ENCODE measurements at places on chromosomes 7 and 10.
A peak's percentile ranks its signal among the peaks of the same experiment; 100 is the strongest.

- no peaks in the 10 kb centered on the region for H3K27me3 ChIP-seq
- H3K4me3 ChIP-seq: no peak overlapping the region
- H3K36me3 ChIP-seq: no peaks in the 10 kb centered on the region
- DNase-seq: no peak
- no peaks in the 10 kb centered on the region for H3K4me1 ChIP-seq
These were observed 44.9 kb upstream of the SVOPL start for GRCh38 chr7:138746073-138746472.

- H3K36me3 ChIP-seq: no peaks in the 10 kb centered on the region
- no peak overlapping the region for H3K27ac ChIP-seq
- H3K4me1 ChIP-seq: peaks cover 13% of the 10 kb centered on the region
- peaks cover 3% of the 10 kb centered on the region for H3K27me3 ChIP-seq
These were observed 33.2 kb upstream of the ELN start for GRCh38 chr7:73994761-73995160.

DNA sequence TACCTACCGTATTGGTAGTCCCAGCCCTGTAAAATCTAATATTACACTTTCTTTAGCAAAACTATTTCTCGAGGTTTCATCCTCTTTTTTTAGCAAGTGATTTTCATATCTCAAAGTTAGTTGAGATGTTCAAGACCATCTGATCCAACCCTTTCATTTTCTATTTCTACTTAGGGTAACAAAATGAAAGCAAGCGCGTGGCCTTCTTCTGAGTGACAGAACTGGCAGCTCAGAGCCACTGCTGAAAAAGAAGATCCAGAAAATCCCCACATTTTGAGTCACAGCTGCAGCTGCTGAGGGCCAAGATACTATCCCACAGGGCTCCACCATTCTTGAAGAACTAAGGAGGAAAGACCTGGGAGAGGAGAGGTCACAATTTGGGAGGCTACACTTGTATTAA lies 24.8 kb upstream of the ZNF800 start:
- no peaks in the 10 kb centered on the region for H3K27me3 ChIP-seq
- no peak overlapping the region for H3K27ac ChIP-seq
- H3K4me3 ChIP-seq: no peak overlapping the region
- H3K36me3 ChIP-seq: no peaks in the 10 kb centered on the region
- no peak for DNase-seq

DNA sequence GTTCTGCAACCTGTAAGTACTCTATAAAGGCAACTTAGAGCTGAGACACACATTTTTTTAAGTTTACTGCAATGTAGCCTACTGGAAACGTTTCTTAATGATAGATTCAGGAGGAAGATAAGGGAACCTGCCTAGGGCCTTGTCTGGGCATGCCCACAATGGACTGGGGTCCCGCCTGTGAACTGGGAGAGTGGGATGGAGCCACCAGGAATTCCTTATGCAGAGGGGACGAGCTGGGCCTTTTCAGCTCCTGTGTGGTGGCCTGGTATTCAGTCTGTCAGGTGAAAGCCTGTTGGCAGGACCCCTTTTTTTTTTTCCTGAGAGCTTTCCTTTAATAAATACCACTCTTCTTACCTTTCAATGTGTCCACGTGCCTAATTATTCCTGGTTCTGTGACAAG lies 384.4 kb upstream of the ZWINT start:
- no peaks in the 10 kb centered on the region for H3K4me1 ChIP-seq
- no peak overlapping the region for H3K27ac ChIP-seq
- no peaks in the 10 kb centered on the region for H3K27me3 ChIP-seq
- no peak overlapping the region for H3K4me3 ChIP-seq

GRCh38 chr10:33102071-33102470 lies 144.0 kb upstream of the ITGB1 start:
- H3K27me3 ChIP-seq: peaks cover 6% of the 10 kb centered on the region
- no peak overlapping the region for H3K4me3 ChIP-seq
- no peaks in the 10 kb centered on the region for H3K4me1 ChIP-seq
- DNase-seq: no peak
- no peaks in the 10 kb centered on the region for H3K36me3 ChIP-seq

DNA sequence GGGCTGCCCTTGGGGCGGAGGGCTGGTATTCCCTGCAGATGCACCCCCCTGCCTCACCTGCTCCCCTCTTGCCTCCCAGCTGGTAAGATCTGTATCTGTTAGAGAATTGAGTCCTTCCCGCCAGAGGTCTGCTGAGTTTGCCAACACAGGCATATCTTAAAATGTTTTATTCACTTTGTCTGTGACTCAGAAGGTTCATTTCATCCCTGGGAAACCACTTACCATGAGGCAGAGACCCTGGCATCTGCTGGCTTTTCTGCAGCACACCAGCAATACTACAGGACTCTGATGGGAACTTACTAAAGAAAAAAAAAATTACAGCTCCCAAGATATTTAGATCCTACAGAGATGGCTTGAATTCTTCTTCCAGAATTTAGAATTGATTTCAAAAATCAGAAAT lies 131.3 kb downstream of the PLPP4 start:
- no peaks in the 10 kb centered on the region for H3K36me3 ChIP-seq
- H3K27ac ChIP-seq: no peak overlapping the region
- H3K27me3 ChIP-seq: no peaks in the 10 kb centered on the region
- no peak for DNase-seq

DNA sequence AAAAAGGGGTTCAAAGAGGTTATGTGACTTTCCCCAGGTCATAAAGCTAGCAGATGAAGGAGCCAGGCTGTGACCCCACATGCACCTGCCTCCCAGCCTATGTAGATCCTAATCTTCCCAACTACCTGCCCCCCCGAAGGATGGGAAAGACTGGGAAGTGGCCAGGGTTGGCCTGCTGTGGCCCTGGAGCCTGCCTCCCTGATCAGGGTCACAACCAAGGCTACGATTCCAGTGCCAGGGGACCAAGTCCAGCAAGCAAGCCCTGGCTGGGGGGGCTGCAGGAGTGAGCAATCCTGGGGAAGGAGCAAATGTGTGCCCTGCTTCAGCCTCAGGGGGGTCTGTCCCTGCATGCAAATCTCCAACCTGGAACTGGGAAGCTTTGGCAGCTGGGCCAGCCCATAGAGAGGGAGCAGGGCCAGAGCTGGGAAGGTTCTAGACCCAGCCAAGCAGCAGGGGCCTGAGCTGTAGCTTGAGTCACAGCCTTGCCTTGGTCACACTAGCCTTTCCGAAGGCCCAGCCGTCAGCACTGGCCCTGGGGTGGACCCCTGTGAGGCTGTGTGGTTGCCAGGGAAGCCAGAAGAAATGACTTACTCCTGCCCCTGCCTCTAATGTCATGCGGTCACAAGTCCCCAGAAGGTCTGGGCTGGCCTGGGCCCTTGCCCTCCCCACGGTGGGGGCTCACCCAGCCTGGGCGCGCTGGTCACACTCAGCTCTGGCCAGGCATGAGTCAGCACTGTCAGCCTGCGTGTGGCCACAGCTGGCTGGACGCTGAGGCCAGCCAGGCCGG lies 96.4 kb upstream of the ZMIZ1 start:
- H3K27me3 ChIP-seq: no peaks in the 10 kb centered on the region
- no peaks in the 10 kb centered on the region for H3K36me3 ChIP-seq
- DNase-seq: peak; percentile 84

DNA sequence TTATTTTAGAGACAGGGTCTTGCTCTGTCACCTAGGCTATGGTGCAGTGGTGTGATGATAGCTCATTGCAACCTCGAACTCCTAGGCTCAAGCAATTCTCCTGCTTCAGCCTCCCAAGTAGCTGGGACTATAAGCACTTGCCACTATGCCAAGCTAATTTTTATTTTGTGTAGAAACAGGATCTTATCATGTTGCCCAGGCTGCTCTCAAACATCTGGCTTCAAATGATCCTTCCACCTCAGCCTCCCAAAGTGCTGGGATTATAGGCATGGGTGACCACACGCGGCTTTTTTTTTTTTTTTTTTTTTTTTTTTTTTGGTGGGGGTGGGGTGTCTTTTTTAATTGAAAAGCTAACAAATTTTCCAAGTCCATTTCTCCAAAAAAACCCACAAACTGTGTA lies 18.4 kb downstream of the HPS6 start:
- H3K27me3 ChIP-seq: no peaks in the 10 kb centered on the region
- H3K4me1 ChIP-seq: no peaks in the 10 kb centered on the region
- no peaks in the 10 kb centered on the region for H3K36me3 ChIP-seq
- no peak for DNase-seq
- H3K27ac ChIP-seq: no peak overlapping the region
- no peak overlapping the region for H3K4me3 ChIP-seq

GRCh38 chr10:101007099-101007711 lies 7.6 kb downstream of the LZTS2 start:
- no peak overlapping the region for H3K4me3 ChIP-seq
- peaks cover 27% of the 10 kb centered on the region for H3K4me1 ChIP-seq
- no peaks in the 10 kb centered on the region for H3K27me3 ChIP-seq
- DNase-seq: no peak
- no peak overlapping the region for H3K27ac ChIP-seq

DNA sequence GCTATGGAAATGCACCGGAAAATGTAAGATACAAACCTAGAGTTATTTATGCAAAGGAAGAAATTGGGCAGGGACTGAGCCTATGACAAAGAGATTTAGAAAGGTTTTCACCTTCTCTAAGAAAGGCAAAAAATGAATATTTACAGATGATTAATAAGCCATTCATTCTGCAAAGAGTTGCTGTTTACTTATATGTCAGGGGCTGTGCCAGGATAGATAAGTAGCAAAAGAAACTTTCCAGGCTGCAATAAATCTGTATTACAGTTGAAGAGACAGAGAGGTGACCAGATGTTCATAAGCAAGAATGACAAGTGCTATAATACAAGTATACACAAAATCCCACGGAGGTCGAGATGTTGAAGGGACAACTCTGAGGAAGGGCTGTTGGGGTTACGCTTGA lies 299.6 kb downstream of the CALN1 start:
- no peaks in the 10 kb centered on the region for H3K27me3 ChIP-seq
- no peak overlapping the region for H3K27ac ChIP-seq
- H3K36me3 ChIP-seq: no peaks in the 10 kb centered on the region
- no peak overlapping the region for H3K4me3 ChIP-seq

DNA sequence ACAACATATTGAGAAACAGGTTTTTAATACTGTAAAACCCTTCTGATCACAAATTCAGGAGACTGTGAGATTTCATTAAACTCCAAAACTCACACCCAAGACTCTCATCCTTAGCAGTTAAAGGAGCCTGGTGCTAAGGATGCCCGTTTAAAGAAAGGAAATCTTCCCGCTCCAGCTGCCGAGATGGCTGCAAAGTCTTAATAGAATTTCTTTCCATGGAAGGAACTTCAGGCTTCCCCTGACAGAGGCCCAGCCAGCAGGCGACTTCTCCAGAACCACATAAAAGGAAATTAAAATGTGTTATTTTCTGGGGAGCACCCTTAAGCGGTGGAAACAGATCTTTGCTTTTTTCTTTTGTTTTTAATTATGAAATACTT lies 104.7 kb upstream of the CHST15 start:
- H3K4me1 ChIP-seq: no peaks in the 10 kb centered on the region
- H3K27ac ChIP-seq: no peak overlapping the region
- no peak overlapping the region for H3K4me3 ChIP-seq
- H3K36me3 ChIP-seq: no peaks in the 10 kb centered on the region

DNA sequence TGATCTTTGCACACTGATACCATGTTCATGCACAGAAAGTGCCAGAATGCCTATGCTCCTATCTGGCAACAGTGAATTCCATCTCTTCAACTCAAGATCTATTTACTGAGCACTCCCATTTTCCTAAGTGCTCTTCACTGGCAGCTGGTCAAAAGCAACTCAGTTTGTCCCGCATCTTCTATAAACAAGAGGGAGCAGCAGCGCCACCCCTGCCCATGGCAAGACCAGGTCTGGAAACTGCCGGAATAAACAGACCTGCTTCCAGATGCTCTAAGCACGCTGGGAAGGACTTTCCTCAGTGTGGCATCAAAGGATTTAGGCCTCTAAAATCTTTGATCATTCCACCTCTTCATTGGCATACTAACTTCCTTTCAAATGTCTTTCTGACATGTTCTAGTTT lies 104.4 kb upstream of the MACROH2A2 start:
- H3K36me3 ChIP-seq: no peaks in the 10 kb centered on the region
- no peak overlapping the region for H3K27ac ChIP-seq
- DNase-seq: no peak
- no peak overlapping the region for H3K4me3 ChIP-seq
- no peaks in the 10 kb centered on the region for H3K27me3 ChIP-seq

- H3K27me3 ChIP-seq: no peaks in the 10 kb centered on the region
- no peak for DNase-seq
- H3K27ac ChIP-seq: peak overlapping the region; percentile 31
- peaks cover 48% of the 10 kb centered on the region for H3K4me1 ChIP-seq
- no peaks in the 10 kb centered on the region for H3K36me3 ChIP-seq
These were observed 88.8 kb downstream of the DNMBP start for GRCh38 chr10:99920901-99921300.

DNA sequence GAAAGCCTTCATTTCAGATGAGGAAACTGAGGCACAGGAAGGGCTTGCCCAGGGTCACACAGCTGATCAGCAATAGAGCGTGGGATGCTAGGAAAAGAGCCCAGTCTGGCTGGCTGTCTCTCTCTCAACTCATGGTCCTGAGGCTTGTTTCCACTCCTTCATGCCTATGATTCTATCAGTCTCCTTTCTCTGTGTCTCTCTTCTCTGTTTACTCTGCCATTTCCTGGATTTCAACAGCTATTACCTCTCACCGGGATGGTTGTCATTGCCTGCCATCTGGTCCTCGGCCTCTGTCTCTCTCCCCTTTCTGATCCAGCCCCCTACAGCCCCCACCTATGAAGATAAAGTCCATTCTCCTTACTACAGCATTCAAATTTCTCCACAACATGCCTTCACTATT lies 93.3 kb upstream of the AGBL3 start:
- peaks cover 26% of the 10 kb centered on the region for H3K4me1 ChIP-seq
- peak overlapping the region; percentile 85 for H3K27ac ChIP-seq
- peaks cover 3% of the 10 kb centered on the region for H3K36me3 ChIP-seq
- H3K4me3 ChIP-seq: peak overlapping the region; percentile 55
- no peaks in the 10 kb centered on the region for H3K27me3 ChIP-seq
- no peak for DNase-seq

DNA sequence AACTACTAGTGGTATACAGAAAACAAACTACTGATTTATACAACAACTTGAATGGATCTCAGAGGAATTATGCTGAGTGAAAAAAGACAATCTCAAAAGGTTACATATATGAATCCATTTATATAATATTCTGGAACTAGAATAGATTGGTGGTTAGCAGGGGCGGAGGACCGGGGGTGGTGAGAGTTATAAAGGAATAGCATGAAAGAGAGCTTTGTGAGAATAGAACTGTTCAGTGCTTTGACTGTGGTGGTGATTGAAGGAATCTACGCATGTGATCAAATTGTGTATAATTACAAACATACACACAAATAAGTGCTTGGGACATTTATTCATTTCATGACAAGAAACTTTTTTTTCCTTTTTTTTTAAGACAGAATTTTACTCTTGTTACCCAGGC lies 19.6 kb downstream of the RAB19 start:
- H3K36me3 ChIP-seq: no peaks in the 10 kb centered on the region
- no peak overlapping the region for H3K4me3 ChIP-seq
- H3K4me1 ChIP-seq: no peaks in the 10 kb centered on the region
- DNase-seq: no peak
- H3K27ac ChIP-seq: no peak overlapping the region

DNA sequence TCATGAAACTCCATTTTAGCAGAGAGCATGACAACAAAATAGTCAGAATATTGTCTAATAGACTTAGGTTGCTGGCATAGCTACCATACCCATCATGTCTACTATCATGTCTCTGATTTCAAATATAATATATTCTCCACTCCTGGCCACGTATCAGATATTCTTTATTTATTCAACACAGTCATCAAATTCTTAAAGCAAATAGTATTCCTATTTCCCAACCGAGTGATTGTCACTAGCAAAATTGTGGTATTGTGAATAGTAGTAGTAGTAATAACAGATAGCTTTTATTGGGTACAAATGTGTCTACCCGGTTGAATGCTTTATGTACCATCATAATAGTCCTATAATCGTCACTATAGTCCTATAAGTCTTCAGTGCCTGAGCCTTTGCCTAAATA lies 918.6 kb downstream of the KCNMA1 start:
- H3K4me1 ChIP-seq: no peaks in the 10 kb centered on the region
- no peak overlapping the region for H3K27ac ChIP-seq
- H3K27me3 ChIP-seq: no peaks in the 10 kb centered on the region
- H3K4me3 ChIP-seq: no peak overlapping the region
- no peak for DNase-seq
- no peaks in the 10 kb centered on the region for H3K36me3 ChIP-seq
